Activated CD4-positive, alpha-beta T cell treated with anti-CD3 and anti-CD28 coated beads, Interleukin-2, amount 50 U/mL, for 24 hours (primary cell): ENCODE measurements at places on chromosomes 7 and 10.
A peak's percentile ranks its signal among the peaks of the same experiment; 100 is the strongest.

DNA sequence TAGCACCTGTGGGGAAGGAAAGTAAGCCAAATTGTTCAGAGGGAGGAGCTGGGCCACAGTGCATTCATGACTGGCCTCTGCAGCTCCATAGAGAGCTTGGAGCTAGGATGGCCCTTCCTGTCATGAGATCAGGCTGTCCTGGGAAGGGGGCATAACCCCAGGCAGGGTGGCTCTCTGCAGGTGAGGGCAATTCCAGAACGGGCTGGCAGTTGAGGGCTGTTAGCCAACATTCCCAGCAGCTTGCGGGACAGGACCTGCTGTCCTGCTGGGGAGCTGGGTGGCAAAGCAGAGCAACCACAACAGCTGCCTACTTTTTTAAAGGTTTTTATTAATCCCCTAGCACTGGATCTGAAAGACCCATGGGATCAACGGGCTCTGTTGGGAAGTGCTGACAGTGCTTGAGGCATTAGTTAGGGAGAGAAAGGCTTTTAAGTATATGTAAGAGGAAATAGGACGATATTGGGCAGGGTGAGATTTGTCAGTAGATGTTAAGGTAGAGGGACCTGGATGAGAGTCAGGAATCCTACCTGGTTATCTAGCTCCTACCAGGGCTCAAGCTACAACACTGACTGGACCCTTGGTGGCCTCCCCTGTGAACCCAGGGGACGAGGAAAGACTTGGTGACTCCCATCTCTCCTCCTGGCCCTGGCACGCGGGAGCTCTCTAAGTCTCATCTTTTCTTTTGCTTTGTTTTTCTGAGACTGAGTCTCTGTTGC lies 77.8 kb downstream of the NAMPT start:
- DNase-seq: no peak

DNA sequence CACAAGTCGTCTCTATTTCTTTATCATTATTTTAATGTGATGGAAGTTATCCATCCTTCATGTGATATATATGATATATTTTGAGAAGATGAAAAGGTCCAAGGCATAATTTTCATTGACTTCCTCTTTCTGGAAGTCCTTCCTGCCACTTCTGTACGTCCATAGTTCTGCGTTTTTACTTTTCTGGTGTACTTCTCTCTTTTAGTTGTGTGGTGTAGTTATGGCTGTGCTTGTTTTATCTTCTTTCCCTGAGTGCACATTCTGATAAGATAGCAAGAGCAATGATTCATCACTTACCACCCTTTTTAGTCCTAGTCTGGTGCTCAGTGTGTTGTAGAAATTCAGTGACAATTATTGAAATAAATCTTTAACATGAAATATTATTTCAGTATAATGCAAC lies 231.3 kb upstream of the FERD3L start:
- no peak for DNase-seq

DNA sequence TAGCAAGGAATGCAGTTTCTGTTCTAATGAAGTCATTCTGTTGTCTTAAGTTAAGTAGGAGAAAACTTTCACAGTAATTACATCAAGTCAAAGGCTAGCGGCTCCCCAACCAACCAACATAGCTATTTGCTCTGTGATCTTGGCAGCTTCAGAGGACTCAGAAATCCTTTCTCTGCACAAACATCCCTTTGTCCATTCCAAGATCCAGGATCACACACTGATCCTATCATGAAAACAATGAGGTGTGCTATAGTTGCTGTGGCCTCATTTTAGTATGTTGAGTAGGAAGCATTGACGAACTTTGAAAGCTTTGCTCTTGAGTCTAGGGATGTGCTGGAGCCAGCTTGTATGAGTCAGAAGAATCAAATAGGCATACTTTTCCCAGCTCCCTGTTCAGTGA lies 218.2 kb upstream of the PRSS58 start:
- no peak for DNase-seq

DNA sequence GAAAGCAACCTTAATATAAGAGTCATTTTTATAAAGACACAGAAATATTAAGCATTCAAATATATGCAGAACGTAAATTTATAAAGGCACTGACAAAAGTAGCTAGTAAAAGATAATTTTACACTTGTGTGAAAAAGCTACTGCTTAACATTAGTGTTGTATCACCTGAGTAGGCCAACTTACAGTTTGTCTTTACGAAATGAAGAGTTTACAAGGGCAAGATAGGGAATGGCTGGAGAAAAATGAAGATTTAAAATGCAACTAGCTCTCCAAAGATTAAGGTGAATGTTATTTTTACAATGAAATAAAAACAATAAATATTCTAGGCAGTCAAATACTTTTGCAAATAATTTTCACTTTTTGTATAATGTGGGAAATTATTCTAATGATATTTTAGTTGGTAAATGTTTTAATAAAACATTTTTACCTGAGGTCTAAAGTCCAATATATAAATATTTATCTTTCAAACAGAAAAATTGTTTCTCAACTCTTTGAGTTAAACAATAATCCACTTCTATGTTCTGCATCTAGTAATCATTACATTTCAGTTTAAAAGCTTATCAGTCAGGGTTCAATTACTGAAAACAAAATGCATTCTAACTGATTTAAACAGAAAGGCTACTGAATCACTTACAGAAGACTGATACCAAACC lies 382.6 kb downstream of the IPMK start:
- DNase-seq: no peak

GRCh38 chr10:784403-785088 lies 95.1 kb upstream of the DIP2C start:
- peak; percentile 33 for DNase-seq

DNA sequence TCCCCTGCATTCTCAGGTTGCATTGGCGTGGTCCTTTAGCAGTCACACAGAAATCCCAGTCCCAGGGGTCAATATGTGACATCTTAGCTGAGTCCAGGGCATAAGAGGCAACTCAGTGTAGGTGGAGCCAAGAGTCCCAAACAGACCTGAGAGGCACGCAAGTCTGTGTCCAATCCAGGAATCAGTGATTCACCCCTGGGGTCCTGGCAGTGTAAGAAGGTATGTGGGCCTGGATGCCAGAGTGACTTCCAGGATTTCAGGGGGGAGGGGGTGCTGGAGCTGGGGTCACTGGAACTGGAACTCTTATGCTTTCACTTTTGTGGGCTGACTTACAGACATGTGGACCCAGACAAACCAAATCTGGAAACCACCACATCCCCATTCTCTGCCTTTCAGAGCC lies 26.8 kb downstream of the FRMPD2 start:
- no peak for DNase-seq

- no peak for DNase-seq
These were observed 41.8 kb upstream of the TRIM8 start for GRCh38 chr10:102602272-102603045.

DNA sequence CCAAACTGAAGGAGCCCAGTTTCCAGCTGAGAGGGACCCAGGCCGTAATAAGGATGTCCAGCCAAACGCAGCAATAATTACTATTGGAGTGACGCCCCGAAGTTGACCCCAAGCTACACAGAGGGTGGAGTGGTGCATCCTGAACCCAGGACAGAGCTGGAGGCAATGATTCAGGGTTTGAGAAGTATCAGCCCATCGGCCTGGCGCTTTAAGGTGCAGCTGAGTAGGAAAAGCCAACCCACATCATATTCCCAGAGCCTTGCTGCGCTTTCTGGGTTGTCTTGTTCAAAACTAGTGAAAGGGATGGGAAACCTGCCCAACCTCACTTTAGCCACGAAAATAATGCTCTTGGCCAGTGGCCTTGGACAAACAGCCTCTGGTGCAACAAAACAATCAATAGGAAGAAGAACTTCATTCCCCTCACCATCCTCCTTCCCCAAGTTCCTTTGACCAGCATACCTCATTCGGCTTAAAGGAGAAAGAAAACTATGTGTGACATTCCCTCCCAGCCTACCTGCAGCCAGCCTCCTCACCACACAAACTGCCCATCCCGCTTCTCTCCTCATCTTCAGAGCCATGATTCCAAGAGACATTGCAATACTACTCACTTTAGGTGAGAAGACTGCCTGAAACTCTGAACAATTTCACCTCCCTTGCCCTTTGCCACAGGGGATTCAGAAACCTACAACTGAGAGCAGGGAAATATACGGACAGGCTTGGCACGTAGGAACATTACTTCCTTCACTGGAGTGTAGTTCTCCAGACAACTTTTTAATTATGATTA lies 217.2 kb upstream of the MKLN1 start:
- DNase-seq: no peak

GRCh38 chr10:35375091-35375765 lies 38.9 kb downstream of the CCNY start:
- no peak for DNase-seq

GRCh38 chr10:68196701-68197100 lies 35.2 kb downstream of the ATOH7 start:
- no peak for DNase-seq

DNA sequence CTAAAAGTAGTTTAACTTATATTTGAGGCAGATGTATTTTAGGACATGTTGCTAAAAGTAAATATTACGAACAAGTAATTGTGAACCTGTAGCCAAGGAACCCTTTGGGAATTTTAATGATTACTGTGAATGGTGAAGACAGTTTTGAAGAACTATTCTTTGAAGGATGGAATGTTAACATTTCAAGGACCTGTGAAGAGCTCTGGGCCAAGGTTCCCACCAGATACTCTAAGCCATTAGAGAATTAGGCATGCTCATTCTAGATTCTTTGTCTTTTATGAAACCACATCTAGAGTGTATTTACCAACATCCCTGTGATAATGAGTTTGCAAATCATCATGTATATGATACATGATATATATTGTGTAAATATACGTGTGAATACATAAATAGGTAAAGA lies 99.8 kb downstream of the SEPTIN7 start:
- no peak for DNase-seq

DNA sequence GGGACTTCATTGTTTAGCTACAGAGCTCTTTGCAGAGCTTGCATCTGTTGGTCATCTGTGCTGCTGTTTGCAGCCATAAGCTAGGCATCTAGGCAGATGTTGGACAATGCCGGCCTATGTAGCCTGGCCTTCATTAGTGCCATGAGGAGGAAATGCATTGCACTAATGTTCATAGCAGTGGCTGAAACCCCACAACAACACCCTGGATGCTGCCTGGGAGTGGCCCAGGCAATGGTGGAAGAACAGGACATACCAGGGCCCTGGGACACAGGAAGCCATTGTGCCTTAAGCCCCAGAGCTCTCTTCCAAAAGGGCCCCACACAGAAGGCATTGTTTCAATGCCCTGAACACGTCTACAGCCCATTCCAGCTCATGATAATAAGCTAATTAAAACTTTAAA lies 131.5 kb upstream of the LYZL1 start:
- no peak for DNase-seq

DNA sequence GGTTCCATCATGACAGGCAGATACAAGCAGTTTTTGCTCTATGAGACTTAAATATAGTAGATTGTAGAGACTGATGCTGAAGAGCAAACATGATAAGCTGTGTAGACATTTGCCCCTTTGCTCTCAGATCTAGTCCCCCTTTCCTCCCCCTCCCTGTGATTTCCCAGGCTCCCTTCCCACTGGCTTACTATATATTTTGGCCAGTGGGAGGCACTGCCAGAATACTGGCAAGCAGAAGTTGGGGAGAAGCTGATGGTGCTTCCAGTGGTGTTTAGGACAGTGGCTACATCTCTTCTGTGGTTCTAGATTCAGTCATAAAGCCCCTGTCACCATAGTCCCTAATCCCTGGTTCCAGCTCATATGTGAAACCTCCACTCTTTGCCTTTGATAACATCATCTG lies 156.1 kb upstream of the STEAP4 start:
- no peak for DNase-seq

GRCh38 chr10:110032801-110033700 lies 25.3 kb downstream of the ADD3 start:
- no peak for DNase-seq

DNA sequence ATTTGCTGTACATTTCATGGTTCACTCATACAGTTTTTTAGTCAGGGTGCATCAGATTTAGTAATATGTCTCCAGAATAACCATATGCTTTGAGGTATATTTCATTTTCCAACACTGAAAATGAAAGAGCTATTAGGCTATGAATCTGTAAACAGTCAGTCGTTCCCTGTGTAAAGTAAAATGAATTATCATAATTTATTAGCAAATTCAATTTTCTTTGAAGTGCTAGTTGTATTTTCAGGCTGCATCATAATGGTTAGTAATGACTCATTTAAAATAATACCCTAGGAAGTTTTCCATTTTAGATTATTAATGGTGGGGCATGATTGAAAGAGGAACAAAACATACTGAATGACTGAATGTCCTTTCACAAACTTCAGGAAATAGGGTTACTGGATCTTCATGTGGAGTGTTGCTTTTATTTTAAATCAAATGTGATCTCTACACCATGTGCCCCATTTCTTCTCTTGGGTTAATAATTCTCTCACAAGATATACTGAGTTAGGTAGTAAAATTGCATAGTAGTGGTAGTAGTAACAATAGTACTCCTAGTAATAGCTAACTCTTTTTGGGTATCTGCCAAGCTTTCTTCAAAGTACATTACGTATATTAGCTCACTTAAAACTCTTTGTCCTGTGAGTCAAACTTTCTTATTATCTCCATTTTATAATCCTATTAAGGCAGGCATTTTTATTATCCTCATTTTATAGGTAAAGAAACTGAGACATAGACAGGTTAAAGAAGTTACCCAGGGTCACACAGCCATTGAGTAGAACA lies 476.5 kb downstream of the SUGCT start:
- no peak for DNase-seq

GRCh38 chr10:72090326-72090725 lies 2.0 kb upstream of the SPOCK2 start:
- DNase-seq: no peak

GRCh38 chr7:25759748-25760147 lies 392.2 kb upstream of the NFE2L3 start:
- DNase-seq: no peak

GRCh38 chr10:29923416-29923965 lies 135.9 kb downstream of the JCAD start:
- no peak for DNase-seq

GRCh38 chr7:1421946-1422345 lies 37.3 kb downstream of the MICALL2 start:
- no peak for DNase-seq
